T-cell (primary cell): ENCODE measurements at places on chromosomes 6 and 20.

GRCh38 chr6:42764911-42765648, 16.8 kb upstream of the BICRAL start:
- DNase-seq = no peak

GRCh38 chr6:77055711-77056110, 407.6 kb downstream of the HTR1B start:
- DNase-seq = no peak

- DNase-seq = no peak
Observed at GRCh38 chr6:109166673-109167072, 71.4 kb downstream of the CEP57L1 start.

- DNase-seq = no peak
Observed at GRCh38 chr20:59299945-59300332, 472 bp upstream of the EDN3 start.

GRCh38 chr20:33391722-33392415, 9.4 kb downstream of the CDK5RAP1 start:
- no peak for DNase-seq

DNA sequence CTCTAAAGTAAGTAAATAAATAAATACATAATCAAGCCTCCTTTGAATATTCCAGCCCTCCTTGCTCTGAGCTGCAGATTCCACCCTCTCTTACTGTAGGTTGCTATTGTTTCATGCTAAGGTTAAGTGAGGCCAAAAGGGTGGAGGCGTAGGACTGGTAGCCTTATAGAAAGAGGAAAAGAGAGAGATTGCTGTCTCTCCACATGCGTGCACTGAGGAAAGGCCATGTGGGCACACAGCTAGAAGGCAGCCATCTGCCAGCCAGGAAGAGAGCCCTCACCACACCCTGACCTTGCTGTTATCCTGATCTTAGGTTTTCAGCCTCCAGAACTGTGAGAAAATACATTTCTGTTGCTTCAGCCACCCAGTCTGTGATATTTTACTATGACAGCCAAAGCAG, 87.4 kb upstream of the SHLD1 start:
- no peak for DNase-seq

GRCh38 chr6:170295510-170296422, 4.9 kb upstream of the DLL1 start:
- DNase-seq = peak; percentile 49

DNA sequence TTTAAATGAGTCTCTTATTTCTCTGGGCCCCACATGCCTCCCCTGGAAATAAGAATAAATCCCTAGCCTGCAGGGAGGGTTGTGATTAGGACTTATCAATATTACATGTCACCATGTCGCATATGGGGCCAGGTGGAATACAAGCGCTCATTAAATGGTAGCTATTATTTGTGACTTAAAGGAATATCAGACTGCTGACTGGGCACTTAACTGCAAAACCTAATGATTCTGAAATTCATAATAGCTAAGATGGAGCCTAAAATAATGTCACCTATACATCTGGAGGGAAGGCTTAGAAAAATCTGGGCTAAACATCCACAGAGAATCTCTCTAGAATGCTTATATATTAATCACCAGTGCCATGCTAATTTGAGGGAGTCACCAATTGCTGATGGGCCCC, 106.5 kb downstream of the LRFN2 start:
- no peak for DNase-seq

GRCh38 chr20:20411402-20411801, 43.5 kb downstream of the INSM1 start:
- DNase-seq = no peak

DNA sequence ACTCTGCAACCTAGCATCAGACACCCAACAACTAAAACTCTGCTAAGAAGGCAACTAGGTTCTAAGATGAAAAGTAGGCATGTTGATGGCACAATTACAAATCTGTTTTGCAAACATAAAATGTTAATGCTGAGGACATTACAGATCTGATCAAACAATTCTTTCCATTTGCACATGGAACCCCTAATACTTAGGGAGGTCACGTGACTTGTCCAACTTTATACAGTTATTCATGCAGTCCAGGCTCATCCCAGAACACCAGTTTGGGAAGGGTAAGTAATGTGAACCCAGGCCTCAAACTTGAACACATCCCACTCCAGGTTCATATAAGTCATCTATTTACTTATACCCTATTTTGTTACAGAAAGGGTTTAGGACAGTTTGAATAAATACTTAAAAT, 247.2 kb downstream of the HACE1 start:
- no peak for DNase-seq

GRCh38 chr6:16472349-16473069, 234.1 kb downstream of the GMPR start:
- no peak for DNase-seq

- no peak for DNase-seq
Observed at GRCh38 chr20:610130-611046, at the start of gene TCF15. Gene TCF15, minus strand, starts transcription at chr20:610309. Its CDS starts 72 bp downstream, at chr20:610237.

DNA sequence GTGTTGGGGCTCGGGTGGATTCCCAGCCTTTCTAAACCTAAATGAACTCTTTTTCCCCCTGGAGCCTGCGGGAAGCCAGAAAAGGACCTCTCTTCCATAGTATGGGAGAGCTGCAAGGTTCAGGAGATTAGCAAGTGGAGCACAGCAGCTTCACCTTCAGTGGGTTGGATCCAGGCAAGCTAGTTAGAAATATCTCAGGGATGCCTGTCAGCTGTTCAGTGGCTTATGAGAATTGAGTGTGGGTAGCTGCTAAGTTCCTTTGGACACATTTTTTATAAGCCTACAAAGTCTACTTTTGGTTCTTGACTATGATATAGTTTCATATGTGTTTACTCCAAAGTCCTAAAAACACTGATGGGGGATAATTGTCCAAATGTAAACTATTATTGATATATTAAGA, 642.1 kb downstream of the EPM2A start:
- DNase-seq = no peak

- peak; percentile 73 for DNase-seq
Observed at GRCh38 chr20:48760403-48760983, 67.3 kb downstream of the PREX1 start.

DNA sequence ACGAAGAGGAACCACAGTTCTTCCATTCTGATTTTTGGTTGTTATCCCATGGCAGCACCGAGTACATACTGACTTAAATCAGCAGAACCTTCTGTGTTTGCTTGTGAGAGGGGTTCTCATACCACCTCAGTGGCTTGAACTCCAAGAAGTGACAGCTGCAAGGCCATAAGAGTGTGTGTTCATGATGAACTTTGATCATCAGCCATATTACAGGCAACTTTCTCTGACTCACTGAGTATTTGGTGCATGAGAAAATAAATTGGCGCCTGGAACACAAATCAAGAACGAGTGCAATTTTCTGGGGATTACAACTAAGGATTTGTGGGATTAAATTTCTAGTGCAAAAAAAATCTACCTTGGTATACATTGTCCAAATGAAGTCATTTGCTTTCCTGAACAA, 68.9 kb downstream of the CYP39A1 start:
- DNase-seq = no peak

- no peak for DNase-seq
Observed at GRCh38 chr6:49556429-49556837, 6.0 kb downstream of the C6orf141 start.

GRCh38 chr6:44661221-44662008, 273.9 kb downstream of the CDC5L start:
- DNase-seq = no peak

DNA sequence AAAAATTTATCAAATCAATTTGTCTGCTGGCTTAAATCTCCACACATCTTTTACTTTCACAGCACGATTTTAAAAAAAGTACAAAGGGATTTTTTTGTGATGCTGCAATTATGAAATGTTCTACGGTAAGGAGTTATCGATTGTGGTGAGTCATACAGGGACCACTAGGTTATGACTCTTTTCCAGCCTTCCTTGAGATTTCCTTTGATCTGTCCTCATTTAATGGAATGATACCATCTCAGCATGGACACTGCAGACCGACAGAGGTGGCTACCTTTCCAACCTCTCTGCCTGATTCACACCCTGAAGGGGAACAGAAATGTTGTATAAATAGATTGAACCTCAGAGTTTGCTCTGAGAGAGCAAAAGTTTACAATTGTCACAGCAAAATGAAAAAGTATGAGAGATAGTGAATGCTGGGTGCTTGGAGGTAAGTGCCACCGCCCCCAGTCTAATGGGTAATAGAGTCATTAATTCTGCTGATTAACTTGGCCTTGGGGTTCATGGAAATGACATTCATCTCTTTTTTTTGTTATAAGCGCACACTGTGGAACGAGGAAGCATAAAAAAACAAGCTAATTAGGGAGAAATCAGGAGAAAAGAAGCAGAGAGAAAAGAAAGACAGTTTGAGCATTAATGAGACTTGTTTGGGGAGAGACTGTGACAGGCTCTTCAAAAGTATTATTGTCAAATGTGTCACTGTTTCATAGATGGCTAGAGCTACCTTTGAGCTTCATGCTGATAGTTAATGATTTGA, 306.0 kb downstream of the RNF144B start:
- DNase-seq = no peak

- DNase-seq = no peak
Observed at GRCh38 chr20:61129311-61129710, 122.8 kb upstream of the CDH4 start.

GRCh38 chr6:134470457-134470975, 152.6 kb upstream of the SGK1 start:
- DNase-seq = no peak

DNA sequence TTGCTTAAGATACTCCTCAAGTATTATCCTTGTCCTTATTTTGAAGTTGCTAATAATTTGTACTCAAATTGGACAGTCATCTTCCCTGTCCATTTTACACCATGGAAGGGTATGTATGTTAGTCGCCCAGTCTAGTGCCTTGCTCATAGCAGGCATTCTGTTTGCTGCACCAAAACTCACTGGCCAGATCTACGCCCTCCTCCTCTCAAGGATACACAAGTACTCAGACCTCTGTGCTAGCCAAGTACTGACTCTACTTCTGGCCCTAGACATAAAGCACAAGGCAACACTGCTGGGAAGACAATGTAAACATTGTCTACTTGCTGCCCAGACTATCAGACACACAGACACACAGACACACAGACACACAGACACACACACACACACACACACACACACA, 57.7 kb downstream of the DNAAF9 start:
- no peak for DNase-seq

GRCh38 chr20:45470937-45471336, 1.4 kb downstream of the WFDC2 start:
- DNase-seq = no peak

GRCh38 chr6:41790045-41790444, 2.6 kb downstream of the TOMM6 start:
- DNase-seq = no peak

DNA sequence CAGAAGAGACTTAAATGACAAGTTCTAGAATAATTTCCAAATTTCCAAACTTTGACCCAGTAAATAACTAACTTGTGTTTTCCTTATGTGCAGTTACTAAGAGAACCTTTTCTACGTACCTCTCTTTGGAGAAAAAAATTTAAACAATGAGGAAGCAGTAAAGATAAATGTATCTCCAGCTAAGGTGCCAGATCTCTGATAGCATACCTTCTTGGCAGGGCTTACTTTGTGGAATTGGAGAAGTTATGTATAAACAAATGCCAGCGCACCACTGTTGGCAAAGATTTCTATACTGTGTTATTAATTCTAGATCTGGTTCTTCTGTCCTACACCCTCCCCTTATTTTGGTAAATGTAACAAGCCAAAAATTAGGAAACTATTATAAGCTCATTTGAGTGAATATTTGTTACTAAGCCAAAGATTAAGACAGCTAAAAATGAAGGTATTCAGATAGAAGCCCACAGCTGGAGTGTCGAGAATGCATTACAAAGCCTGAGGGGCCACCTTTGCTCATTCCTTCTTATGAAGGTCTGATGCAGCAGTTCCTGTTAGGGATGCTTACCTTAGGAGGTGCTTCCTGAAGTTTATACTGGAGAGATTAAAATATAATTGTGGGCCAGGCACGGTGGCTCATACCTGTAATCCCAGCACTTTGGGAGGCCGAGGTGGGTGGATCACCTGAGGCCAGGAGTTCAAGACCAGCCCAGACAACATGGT, 373.1 kb upstream of the SOX4 start:
- DNase-seq = no peak

GRCh38 chr6:69622230-69622629, 174.6 kb downstream of the LMBRD1 start:
- DNase-seq = no peak

- DNase-seq = no peak
Observed at GRCh38 chr6:151063352-151063751, 176.4 kb upstream of the AKAP12 start.

DNA sequence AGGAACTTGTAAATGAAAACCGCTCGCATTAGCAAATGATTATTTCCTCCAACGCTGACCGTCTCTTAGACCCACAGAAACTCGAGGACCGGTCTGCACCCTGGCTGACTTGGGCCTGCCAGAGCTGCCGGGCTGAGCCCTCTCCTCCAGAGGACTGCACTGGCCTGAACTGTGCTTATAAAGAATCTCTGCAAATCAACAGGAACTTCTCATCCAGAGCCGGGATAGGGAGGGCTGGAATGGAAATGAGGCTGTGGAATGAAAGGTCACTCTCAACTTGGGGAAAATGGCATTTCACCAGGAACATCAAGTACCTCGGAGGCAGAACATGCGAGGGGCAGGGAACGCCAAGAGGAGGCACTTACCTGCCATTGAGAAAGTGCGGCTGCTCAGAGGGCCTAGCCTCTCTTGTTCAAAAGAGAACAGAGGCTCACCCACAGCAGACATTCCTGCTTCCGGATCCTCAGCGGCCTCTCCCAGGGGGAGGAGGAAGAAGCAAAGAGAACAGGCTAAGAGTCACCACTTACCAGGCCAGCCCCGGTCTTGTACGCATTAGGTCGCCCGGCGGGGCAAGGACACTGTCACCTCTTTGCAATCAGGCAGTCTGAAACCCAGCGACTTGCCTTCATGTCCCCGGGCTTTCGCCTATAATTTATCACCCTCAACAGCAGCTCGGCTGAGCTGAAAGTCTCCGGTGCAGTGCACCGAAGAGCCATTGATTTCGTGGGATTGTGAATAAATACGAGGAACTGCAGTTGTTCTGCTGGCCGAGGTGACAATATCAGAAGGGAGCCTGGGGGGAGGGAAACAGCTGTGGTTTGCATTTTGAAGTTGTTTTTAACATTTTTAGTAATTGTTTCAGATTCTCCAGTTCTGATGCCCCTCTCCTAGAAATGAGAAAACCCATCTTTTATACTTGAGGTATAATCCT, 37.6 kb downstream of the ZMYND8 start:
- DNase-seq = no peak

GRCh38 chr20:60984666-60985065, 267.4 kb upstream of the CDH4 start:
- DNase-seq = no peak

GRCh38 chr6:120055071-120055470, 705.5 kb upstream of the MAN1A1 start:
- no peak for DNase-seq

- no peak for DNase-seq
Observed at GRCh38 chr20:60453388-60454246, 495.4 kb downstream of the CDH26 start.
